Gastroesophageal sphincter (tissue), 4 donors: ENCODE measurements at places on chromosomes 11 and 22.

DNA sequence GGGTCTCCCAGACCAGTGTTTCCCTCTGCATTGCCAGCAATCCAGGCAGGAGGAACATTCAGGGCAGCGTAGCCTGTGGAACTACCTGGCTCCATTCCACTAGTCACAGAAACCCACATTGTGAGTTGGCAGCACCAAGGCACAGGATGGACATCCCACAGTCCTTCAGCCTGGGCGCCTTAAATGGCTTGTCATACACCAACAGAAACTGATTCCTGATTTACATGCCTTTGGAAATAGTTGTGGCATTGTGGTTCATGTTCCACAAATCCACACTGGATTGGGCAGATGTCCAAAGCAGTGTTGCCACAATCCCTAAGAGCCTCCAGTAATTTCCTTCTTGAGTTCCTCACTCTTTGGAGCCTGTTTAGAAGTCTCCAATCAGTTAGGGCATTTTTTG is 225.6 kb downstream of the BLID start:
- ATAC-seq, result no peak

GRCh38 chr11:14974515-14975251 is 2.5 kb upstream of the CALCA start:
- ATAC-seq, result peak; percentile 8

GRCh38 chr11:17918049-17918605 is 94.7 kb downstream of the SERGEF start:
- no peak for ATAC-seq

DNA sequence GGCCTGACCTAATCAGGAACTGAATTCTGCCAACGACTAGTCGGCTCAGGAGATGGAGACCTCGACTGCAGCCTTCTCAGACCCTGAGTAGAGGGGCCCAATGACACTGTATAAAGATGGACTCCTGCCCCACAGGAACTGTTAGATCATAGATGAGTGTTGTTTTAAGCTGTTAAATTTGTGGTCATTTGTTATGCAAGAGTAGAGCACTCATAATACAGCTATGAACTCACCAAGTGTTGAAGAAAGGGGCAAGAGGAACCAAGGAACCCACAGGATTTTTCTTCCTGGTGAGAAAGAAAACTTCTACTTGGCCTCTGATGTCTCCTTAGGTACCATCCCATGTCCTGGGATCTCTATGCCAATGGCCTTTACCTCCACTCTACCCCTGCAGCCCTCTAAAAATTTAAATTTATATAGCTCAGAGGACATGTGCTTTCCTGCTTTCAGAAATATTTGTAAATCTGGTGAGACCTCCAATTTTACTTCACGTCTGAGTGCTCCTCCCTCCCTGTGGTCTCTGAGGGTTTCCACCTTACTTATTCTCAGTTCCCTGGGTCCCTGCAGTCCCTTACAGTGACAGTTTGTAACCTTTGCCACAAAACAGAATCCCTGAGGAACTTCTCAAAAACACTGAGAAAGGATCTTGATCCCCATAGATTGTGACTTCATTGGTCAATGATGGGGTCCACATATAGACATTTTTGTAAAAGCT is 256.3 kb upstream of the ARHGAP20 start:
- no peak for ATAC-seq

- no peak for ATAC-seq
These were observed 22.6 kb upstream of the OLFML1 start for GRCh38 chr11:7462706-7463105.

DNA sequence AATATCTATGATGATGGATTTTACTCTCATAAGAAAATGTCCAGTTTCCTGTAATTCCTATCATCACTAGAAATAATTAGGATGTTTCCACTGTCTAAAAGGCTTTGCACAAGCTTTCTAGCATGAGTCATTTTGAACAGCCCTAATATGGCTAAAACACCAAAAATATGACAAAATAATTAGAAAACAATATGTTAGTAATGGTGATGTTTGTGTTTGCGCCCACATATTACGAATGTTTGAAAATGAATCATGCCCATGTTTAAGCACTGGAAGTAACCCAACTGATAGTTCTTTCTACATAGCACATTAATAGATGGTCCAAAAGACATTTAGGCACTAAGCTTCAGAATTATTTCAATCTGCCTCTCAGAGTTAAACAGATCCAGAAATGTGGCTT is 96.0 kb downstream of the TRPC6 start:
- peak; percentile 28 for ATAC-seq

DNA sequence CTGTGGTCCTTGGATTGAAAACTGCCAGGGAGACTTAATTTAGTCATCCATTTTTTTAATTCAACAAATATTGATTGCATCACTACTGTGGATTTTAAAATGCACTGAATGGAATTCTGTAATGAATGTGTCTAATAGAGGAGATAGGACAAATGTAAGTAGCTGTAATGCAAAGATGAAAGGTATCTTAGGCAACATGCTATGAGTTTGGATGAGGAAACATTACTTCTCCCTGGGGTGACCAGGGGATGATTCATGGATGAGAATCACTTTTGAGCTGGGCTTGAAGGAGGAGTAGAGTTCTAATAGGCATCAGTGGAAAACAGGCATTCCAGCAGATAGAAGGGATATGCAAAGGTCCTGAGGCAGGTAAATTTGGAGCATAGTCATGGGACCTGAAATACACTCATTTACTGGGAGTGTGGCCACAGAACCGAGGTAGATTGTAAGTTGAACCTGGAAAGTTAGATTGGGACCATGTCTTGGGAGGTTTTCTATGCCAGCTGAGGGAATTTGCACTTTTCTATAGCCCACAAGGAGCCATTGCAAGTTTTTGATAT is 43.4 kb downstream of the PKNOX2 start:
- ATAC-seq, result no peak
